ENCODE measurements at places on chromosomes 12 and 14. TPM values are rescaled to one million over a fixed set of nuclear protein-coding genes. Genes with fewer than 3 reads are reported as not detected.

GRCh38 chr14:77217551-77217950, 36.0 kb downstream of the TMEM63C start:
- DNase-seq, result no peak

- DNase-seq, result no peak
Measured at GRCh38 chr14:104442107-104442551, 137.4 kb upstream of the C14orf180 start.

DNA sequence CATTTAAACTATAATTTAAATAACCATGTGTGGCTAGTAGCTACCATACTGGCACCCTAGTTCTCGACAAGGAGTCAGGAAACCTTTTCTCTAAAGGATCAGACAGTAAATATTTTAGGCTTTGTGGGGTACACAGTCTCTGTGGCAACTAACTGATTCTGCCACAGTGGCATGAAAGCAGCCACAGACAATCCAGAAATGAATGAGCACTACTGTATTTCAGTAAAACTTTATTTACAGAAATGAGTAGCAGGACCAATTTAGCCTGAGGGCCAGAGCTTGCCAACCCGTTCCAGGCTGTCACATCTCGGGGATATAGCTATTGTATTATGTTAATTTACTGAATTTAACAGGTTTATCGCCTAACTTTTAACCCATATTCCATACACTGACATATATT, 278.7 kb downstream of the ITPR2 start:
- no peak for DNase-seq

GRCh38 chr12:128204711-128205110, 62.3 kb upstream of the TMEM132C start:
- no peak for DNase-seq

DNA sequence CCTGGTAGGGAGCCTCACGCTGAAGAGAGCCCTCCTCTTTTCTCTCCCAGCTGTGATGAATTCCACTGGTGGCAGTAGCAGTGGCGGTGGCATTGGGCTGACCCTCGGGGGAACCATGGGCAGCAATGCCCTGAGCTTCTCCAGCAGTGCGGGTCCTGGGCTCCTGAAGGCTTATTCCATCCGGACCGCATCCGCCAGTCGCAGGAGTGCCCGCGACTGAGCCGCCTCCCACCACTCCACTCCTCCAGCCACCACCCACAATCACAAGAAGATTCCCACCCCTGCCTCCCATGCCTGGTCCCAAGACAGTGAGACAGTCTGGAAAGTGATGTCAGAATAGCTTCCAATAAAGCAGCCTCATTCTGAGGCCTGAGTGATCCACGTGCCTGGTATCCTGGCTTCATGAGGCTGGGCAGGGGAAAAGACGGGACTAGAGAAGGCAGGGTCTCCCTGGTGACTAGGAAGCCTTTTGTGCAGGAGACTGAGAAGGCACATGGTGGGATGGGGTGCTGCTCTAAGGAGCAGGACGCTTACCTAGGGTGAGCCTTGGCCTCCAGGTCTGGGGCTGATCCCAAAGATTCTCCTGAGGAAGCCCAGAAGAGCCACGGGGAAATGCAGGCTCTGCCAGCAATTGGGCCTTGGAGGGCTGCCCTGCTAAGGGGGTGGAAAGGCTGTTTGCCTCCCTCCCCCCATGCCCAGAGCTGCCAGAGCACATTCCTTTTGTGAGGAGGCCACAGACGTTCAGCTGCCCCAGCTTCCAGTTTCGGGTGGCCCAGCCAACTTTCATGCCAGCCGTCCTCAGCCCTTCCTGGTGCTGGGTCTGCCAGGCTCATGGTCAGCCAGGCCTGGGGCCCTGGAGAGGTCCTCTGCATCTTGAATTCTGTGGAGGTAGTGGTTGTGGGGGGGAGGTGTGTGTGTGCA, 15.8 kb downstream of the KRT7 start:
- no peak for DNase-seq

DNA sequence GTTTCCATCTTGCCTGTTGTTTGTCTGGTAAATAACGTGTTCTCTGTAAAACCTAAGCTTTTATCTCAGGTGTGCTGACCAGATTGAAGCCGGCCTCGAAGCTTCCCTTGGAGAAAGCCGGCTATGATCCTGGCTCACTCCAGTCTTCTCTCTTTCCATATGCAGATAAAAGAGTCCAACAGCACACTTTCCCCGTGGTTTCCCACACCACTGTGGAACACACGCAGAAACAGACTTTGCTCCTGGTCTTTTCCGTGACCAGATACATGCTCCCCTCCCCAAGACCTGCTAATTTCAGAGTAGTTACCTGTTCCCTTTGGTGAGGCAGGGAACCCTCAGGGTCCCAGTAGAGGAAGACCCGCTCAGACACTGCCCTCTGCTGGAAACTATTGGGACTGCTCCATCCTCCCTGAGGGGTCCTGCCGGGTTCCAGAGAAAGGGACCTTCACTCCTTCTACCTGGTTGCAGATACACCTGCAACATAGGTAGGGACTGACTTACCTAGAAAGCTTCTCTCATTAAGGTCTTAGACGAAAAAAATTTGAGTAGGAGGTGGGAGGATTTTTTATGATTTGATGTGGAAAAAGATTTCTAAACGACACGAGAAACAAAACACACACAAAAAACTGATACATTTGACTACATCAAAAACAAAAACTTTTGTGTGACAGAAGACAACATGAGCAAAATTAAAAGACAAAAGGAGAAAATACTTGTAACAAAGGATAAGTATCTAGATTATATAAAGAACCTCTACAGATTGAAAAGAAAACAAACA, 415.4 kb upstream of the CCDC196 start:
- DNase-seq, result no peak

Gene SAMD4A
- 26.4 TPM for total RNA-seq

Gene SLC39A5
- not detected for total RNA-seq

Gene SMIM41
- 0.21 TPM for total RNA-seq

Gene MIPOL1
- total RNA-seq, result 23.7 TPM

Gene DPY19L2
- 0.20 TPM for total RNA-seq
